Progenitor cell of endocrine pancreas (in vitro differentiated cells): ENCODE measurements at places on chromosomes 5 and 9.

- no peak for DNase-seq
Measured at GRCh38 chr9:37197158-37198038, 77.0 kb downstream of the ZCCHC7 start.

DNA sequence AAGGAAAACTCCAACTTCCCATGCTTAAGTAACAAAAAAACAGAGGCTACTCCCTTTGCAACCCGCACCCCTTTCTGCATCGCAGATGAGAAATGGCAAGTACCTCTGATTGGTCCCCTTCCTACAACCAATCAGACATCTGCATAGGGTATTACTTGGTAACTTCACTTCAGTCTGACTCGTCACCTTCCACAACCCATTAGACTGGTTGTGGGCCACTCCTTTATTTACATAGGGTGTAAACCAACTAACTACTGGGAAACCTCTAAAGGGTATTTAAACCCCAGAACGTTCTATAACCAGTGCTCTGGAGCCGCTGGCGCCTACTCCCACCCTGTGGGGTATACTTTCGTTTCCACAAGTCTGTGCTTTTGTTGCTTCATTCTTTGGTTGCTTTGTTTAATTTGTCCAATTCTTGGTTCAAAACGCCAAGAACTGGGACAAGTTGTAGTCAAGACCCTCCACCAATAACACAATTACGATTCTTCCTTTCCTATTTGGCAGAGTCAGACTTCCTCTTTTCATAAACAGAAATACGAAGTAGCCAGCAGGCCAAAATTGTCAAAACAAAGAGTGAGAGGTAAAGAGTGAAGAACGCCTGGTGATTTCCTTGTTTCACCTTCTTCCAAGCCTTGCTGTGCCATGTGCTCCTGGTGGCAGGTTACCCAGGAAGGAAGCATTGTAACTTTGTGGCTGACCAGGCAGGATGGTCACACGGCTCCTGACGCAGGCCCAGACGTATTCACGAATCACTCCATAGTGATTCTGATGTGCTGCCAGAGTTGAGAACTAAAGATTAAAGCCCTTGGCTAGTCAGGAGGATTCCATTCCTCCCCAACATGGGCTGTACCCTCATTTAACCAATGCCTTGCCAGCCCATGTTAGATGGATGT is 477.4 kb downstream of the ARHGEF28 start:
- DNase-seq, result no peak

DNA sequence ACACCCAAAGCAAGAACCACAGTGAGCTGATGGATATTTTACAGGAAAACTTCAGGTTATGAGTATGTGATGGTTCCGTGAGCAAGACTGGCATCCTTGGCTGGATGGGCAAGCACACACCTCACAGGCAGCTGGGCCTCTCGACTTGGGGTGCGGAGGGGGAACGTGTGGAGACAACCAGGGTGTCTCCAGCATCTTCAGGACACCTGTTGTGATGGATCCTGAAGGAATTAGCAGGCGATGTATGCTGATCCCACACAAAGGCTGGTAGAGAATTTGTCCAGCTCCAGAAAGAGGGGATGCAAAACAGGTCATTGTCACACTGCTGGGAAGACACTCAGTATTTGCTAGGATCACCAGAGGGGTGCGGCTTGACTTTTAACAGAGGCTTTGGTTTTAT is 42.7 kb downstream of the SECISBP2 start:
- DNase-seq, result no peak

DNA sequence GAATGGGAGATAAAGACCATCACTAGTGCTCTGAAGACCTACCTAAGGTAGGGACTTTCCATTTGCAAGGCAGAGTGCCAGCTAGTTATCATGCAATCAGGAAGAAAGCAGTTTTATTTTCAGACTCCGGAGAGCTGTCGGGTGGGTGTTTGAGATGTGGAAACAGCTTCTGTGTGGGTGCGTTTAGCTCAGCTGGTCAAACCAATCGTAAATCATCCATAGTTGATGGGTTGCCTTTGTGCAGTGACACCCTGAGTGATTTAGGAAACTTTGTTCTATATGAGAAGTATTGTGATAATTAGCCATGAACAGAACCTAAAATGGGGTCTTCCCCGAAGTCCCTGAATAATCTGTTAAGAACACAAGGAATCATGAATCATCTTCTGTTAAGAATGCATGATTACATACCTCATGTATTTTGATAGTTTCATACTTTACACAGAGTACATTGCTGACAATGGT is 284.3 kb downstream of the ARHGAP26 start:
- DNase-seq, result no peak

DNA sequence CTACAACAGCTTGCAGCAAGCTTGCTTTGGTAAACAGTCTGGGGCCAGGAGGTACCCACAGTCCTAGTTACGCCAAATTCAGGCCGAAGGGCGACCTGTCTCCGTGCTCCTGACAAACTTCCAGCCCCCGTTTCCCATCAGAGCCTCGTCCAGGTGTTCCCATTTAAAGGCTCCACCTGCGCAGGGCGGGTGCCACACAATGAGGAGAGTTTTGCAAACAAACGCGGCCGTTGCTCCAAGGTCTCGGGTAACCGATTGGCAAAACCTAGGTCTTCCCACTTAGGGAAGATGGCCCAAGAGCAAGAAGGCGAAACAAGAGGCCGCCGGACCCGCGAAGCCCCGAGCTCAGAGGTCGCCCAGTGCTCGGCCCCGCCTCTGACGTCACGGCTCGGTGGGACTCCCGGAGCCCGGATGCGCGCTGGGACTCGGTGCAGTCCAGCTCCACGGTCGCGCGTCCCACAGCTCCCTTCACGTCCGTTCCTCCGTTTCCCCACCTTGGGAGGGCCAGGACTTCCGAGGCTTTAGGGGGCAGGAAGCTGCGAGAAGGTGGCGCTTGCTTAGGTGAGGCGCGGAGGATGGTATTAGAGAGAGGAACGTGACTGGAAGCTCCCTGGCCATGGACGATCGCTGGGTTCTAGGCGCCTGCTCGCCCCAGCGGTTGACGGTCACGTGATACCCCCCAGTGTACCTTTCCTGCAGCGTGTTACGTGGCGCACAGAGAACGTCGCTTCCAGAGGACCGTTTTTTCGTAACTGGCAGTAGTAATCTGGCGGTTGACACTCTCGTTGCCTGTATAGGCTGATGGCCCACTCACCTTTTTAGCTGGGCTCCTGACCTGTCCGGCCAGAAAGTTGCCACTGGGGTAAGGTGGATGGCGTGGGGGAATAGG is 41.8 kb upstream of the KDM4C start:
- DNase-seq, result peak; percentile 10

DNA sequence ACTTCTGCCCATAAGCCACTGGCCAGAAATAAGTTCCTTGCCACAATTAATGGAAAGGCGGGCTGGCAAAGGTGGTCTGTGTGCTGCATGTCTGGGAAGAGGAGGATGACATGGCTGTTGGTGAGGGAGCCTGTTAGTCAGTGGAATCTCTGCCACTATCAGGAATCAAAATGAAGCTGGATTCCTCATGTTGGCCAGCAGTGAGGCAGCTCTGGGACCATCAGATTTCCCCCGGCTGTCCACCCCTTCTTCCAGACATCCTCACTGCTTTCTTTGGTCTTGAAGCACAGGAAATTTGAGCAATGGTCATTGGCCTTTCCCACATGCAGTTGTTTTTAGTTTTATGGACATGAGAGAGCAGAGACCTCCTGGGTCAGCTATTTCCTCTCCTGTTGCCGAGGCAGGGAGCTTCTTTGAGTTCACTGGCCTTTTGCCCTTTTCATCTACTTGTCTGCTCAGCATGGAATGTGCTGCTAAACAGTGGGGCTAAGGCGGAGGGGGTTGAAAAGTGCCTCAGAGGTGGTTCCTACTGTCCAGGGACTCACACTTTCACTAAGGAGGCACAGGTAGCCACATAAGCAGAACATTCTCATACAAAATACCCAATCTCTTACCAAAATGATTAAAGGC is 34.8 kb upstream of the NEURL1B start:
- no peak for DNase-seq

DNA sequence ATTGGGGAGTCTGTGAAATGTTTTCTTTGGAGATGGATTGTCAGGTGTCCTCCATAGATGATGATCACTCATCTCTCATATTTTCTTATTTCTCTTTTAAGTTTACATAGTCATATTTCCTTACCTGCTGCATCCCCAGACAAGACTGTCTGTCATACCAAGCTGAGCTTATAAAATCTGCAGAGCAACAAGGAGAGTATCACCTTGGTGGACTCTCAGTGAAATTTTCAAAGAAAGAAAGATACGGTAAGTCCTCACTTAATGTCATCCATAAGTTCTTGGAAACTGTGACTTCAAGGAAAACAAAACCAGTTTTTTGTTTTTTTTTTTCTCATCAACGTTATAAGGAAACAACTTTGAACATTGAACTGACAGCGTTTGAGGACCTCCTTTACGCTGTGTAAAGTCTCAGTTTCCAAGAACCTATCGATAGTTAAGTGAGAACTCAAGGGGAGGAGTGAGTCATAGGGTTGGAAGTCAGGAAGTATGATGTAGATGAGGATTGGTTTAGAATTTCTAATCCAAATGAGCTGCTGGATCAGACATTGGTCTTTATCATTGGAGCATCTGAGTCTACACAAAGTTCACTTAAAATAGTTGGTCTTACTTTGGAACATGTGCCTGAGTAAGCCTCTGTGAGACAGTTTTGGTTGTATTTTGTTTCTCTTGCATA is 45.5 kb downstream of the SPIN1 start:
- DNase-seq, result no peak

GRCh38 chr9:136541179-136541578 is 4.7 kb downstream of the NOTCH1 start:
- no peak for DNase-seq

DNA sequence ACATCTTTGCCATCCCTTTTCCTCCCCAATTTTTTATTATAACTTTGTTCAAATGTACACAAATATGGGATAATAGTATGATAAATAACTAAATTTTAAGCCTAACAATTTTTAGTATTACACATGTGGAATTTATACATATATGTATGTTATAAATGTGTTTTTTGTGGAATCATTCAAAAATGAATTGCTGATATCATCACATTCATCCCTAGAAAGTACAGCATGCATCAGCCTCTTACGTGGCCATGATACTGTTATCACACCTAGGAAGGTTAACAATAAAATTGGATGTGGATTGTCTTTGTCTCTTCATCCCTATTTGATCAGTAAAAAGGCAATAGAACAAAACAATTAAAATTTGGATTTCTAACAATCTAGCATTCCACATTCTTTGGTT is 73.7 kb upstream of the DAP start:
- DNase-seq, result no peak
